Thoracic aorta (tissue), 2 donors: ENCODE measurements at places on chromosomes 1 and 21.

DNA sequence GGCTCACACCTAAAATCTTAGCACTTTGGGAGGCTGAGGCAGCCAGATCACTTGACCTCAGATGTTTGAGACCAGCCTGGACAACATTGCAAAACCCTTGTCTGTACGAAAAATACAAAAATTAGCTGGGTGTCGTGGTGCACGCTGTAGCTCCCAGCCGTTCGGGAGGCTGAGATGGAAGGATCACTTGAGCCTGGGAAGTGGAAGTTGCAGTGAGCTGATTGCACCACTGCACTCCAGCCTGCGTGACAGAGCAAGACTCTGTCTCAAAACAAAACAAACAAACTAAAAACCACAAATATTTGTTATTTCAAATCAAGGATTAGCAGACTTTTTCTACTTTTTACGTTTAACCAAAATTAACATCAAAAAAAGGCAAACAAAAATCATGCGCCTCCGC is 31.3 kb downstream of the INKA2 start:
- no peak for DNase-seq

- no peak for DNase-seq
These were observed 6.4 kb downstream of the PPP2R5A start for GRCh38 chr1:212291505-212292134.

DNA sequence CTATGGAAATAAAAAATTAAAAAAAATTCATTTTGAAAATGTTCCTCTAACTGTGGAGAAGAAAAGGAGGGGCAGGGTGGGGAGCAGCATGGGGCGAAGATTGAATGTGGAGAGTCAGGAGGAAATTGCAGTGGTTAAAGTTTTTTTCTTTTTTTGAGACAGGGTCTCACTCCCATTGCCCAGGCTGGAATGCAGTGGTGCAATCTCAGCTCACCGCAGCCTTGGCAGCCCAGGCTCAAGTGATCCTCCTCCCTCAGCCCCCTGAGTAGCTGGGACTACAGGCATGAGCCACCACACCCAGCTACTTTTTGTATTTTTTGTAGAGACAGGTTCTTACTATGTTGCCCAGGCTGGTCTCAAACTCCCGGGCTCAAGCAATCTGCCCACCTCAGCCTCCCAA is 67.6 kb downstream of the ADSS2 start:
- DNase-seq = no peak

- DNase-seq = no peak
These were observed 37.4 kb upstream of the WASF2 start for GRCh38 chr1:27527223-27527889.

- DNase-seq = no peak
These were observed 34.3 kb downstream of the XKR8 start for GRCh38 chr1:27994060-27994459.
